ENCODE measurements at places on chromosomes 6 and 20. TPM values are rescaled to one million over a fixed set of nuclear protein-coding genes. Genes with fewer than 3 reads are reported as not detected.

SYTL3 gene
- polyA plus RNA-seq, result 0.04 TPM

DNA sequence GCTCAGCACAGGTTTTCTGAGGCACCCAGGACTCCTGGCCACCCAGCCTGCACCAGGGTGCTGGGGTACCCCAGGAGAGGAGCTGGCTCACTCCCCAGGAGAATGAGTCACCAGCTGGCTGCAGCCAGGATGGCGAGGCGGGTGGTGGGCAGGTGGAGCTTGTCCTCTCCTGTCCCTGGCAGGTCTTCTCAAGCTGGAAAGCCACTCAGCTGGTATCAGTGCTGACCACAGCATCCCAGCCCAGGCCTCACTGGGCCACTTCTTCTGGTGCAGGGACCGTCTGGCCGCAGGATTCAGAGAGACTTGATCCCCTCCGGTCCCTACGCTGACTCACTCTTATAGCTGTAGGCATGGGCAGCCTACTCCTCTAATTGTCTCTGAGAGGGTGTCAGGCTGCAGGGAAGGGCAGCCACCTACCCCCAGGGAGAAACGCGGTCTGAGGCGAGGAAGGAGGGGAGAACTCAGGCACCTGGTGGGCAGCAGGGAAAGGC is 22.2 kb downstream of the TFEB start:
- no peak for DNase-seq

DNA sequence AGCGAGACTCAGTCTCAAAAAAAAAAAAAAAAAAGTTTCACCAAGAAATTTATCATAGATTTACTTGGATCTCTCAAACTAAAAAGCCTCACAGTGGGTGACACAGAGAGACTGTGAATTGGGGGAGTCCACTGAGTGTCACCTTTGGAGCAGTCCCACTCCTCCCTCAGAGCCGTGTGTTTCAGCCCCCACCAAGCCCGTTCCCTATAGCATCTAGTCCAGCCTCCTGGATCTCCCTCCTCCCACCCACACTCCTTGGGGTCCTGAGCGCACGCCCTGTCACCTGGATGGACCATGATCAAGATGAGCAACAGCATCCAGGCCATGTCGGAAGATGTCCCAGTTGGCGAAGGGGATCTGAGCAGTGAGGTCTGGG is 422 bp downstream of the NCR3 start:
- DNase-seq, result no peak

ZNF165 gene
- 1.2 TPM for polyA plus RNA-seq

- no peak for DNase-seq
These were observed 204.3 kb downstream of the TFAP2C start for GRCh38 chr20:56833427-56833826.

- DNase-seq, result peak; percentile 38
These were observed 33.0 kb upstream of the KIAA1586 start for GRCh38 chr6:57013521-57013926.

VSX1 gene
- not detected for polyA plus RNA-seq

- no peak for DNase-seq
These were observed 4.0 kb upstream of the ADGRF5 start for GRCh38 chr6:46925563-46926253.

- no peak for DNase-seq
These were observed 27.5 kb downstream of the NCOA7 start for GRCh38 chr6:125818225-125818657.

RIPPLY2 gene
- not detected for polyA plus RNA-seq

DNA sequence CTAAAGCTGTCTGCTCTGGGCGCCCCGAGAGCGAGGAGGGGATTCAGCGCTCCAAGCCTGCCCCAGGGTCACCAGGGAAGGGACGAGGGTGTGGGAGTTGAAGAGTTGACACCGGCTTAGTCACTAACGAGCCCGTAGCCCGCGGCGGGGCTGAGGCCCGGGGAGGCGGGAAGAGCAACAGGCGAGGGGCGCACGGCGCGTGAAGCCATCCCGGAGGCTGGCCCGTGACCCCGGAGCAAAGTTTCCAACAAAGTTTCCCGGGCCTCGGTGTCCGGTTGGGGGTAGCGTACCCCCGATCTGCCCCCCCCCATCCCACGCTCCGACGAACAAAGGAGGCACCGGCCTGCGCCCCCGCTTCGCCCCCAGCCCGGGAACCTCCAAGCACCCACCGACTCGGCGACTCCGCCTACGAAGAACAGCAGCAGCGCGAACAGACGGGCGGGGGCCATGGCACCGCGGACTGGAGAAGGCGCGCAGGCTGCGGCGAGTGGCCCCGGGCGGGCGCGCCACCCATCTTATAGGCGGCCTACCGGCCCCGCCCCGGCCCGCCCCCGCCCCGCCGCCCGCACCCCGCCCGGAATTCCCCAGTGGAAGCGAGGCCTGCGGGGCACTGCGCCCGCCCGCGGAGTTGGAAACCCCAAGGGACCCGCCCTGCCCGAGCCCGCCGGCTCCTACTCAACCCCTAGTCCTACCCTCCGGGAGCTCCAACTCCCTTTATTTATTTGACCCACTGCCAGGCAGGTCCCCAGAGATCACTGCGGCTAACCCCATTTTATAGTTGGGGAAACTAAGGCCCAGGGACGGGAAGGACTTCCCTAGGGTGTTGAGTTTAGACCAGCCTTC is at the start of gene SDC4:
TSS of gene SDC4 (minus strand) at position 489 of the 843 bp plus-strand sequence. CDS start at position 449, 40 bp downstream.
- DNase-seq, result peak; percentile 86

GRCh38 chr20:57748601-57749130 is 38.9 kb upstream of the PMEPA1 start:
- no peak for DNase-seq

GRCh38 chr6:33607784-33608161 is 13.3 kb upstream of the ITPR3 start:
- DNase-seq, result no peak
